Motor neuron (in vitro differentiated cells): ENCODE measurements at places on chromosomes 16 and 17. TPM values are rescaled to one million over a fixed set of nuclear protein-coding genes. Genes with fewer than 3 reads are reported as not detected.

Gene MYH3
- total RNA-seq: 1.6 and 2.1 TPM in 2 replicates

DNA sequence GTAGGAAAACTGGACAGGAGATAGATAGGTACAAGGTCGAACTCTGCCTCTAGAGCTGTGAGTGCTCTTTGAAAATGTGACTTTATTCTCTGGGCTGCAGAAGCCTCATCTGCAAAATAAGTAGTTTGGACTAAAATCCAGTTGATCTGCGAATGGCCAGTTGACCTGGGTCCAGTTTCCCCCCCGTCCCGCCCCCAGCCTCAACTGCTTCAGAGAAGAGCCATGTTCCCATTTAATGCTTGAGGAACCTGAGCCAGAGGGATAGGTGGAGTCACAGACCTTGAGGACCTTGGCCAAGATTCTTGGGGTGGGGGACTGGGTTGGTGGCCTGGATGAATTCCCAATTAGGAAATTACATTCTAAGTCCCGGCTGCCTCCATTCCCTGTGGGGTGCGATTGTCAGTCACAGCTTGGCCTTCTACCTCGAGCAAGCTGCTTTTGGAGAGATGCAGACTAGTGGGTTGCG is 14.1 kb downstream of the TBX2 start:
- no peak for ATAC-seq

DNA sequence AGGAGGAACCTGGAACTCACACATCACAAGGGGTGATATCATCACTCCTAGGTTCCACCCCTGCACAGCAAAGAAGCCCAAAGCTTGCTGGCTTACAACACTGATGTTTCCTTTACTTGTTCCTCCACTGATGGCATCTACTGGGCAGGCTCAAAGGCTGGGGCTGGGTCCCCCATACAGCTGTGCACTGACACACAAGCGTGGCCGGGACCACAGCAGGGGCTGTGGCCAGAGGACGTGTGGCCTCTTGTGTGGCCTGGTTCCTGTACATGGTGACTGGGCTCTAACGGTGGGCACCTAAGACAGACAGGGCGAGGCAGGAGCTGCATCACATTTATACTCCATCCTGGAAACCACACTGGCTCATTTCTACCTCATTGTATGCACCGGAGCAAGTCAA is 264.4 kb upstream of the FOXF1 start:
- ATAC-seq: no peak

Gene MYOCD
- total RNA-seq: 0.47 and 1.3 TPM in 2 replicates

Gene PRM2
- not detected in 2 replicates for total RNA-seq

DNA sequence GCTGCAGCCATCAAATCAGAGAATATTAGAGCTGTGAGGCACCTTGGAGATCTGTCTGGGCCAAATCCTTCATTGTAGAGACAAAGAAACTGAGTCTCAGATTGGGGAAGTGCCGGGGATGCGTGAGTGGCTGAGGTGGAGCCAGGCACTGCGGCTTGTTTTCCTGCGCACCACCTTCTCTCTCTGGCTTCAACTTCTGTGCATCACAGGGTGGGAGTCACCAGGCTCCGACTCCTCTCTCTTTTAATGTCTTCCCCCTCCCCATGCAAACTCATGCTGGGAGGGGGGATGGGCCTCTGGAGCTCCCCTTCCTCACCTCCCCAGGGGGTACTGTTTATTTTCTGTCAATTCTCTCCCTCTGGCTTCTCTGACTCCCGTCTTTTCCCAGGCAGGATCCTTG is 8.7 kb upstream of the ETV4 start:
- no peak for ATAC-seq

Gene EPX
- total RNA-seq: 0.38 and 0.41 TPM in 2 replicates

- no peak for ATAC-seq
Observed at GRCh38 chr17:58285422-58285810, 4.7 kb upstream of the MPO start.

DNA sequence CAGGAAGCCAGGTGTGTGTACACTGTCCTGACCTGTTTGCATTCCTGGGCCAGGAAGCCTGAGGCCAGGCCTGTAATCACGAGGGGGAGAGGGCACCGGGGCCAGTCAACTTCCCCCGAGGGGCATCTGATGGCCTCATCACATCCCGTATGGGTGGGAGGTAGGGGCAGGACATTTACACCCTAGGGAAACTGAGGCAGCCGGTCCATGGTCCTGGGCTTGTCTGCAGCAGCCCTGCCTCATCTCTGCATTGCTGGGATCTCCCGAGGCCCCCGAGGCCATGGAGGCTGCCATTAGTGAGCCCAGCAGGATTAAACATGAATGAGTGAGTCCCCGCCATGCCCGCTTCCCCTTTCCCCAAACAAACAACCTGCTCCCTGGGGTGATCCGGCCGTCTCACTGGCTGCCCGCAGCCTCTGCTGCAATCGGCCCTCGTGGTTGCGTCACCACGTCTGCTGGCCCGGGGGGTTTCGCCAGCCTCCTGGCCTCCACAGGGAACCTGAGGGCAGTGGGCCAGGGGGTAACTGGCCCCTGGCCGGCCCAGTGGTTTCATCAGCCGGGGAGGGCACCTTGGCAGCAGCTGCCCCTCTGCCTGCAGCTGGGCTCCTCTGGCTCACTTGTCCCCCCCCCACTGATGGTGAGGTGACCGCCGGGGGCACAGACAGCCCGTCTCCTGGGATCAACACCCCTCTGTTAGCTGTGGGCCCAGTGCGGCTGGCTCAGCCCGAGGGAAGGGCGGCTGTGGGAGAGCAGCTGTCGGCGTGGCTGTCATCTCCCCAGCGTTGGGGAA is 88.3 kb upstream of the GSE1 start:
- no peak for ATAC-seq

DNA sequence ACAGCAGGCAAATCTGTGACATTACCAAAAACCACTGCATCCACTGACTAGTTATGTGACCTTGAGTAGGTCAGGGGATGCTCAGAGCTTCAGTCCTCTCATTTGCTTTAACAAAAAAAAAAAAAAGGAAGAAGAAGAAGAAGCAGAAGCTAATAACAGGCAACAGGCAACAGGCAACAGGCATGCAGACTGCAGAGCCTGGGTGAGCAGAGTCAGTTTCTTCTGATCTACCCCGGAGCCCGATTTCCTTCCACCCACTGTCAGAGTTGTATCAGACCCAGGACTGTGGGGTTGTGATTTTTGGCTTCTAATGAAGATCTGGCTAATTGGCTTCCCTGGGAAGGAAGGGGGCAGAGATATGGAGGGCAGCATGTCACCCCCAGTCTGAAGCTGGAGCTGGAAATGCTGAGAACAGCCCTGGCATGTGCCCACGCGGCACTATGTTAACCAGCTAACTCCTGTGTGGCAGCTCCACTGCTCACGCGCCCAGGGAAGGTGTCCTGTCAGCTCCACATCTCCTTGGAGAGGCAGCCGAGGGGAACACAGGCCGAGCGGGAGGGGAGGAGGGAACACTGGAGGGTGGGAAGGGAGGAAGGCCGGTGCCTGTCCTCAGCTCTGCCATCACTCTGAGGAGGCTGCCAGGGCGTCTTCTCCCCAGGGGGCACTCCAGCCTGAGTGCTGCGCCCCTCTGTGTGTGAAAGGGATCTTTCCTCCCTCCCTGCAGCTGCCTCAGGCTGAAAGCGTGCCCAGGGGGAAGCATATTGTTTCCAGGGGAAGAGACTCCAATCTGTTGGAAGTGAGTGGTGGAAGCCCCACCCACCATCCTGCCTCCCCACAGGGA is 17.6 kb downstream of the SRCIN1 start:
- ATAC-seq: no peak

- ATAC-seq: peak; percentile 16
Observed at GRCh38 chr17:10984220-10984619, 146.3 kb upstream of the PIRT start.

DNA sequence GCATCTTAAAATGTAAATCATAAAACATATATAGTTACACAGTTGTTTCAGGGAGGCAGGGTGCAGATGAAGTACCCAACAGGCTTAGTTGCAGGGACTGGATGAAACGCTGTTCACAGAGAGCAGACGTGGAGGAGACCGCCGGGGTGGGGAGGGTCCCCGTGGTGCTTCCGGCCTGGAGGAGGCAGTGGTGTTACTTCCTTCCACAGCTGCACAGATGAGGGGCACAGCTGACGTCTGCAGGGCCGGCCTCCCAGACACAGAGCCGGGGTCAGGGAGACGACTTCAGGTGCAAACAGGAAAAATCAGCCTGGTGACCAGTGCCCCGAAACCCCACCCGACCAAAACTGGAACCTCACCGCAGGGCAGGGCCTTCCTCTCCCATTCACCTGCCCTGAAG is 17.1 kb downstream of the SPIRE2 start:
- ATAC-seq: no peak

Gene TBX21
- 0.19 and 0.38 TPM in 2 replicates for total RNA-seq

Gene APOBR
- 0.54 and 0.76 TPM in 2 replicates for total RNA-seq

- ATAC-seq: no peak
Observed at GRCh38 chr16:70526403-70526802, 2.8 kb downstream of the SF3B3 start.

- no peak for ATAC-seq
Observed at GRCh38 chr16:87851601-87852000, 17.7 kb downstream of the SLC7A5 start.

- no peak for ATAC-seq
Observed at GRCh38 chr17:52120465-52120864, 38.0 kb downstream of the CA10 start.

Gene CDT1
- 10.5 and 13.1 TPM in 2 replicates for total RNA-seq

GRCh38 chr17:32878211-32878610 is 1.3 kb upstream of the MYO1D start:
- no peak for ATAC-seq

GRCh38 chr17:3666516-3666915 is 1.9 kb downstream of the TAX1BP3 start:
- no peak for ATAC-seq

DNA sequence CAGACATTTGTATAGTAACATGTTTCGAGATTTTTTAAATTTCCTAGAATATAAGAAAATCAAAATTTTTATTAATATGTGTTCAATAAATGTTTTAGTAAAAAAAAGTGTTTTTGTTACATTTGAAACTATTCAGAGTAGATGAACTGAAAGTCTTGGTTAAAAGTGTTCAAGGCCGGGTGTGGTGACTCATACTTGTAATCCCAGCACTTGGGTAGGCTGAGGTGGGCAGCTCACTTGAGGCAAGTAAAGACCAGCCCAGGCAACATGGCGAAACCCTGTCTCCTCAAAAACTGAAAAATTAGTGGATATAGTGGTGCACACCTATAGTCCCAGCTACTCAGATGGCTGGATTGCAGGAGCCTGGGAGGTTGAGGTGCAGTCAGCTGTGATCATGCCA is 16.8 kb upstream of the PHKG2 start:
- ATAC-seq: no peak

Gene GPR139
- total RNA-seq: 0.38 TPM in 1 of 2 replicates, not detected in the other
